ENCODE measurements at places on chromosomes 3 and 15.

- DNase-seq: no peak
Measured at GRCh38 chr15:50814634-50815033, 49.1 kb upstream of the SPPL2A start.

DNA sequence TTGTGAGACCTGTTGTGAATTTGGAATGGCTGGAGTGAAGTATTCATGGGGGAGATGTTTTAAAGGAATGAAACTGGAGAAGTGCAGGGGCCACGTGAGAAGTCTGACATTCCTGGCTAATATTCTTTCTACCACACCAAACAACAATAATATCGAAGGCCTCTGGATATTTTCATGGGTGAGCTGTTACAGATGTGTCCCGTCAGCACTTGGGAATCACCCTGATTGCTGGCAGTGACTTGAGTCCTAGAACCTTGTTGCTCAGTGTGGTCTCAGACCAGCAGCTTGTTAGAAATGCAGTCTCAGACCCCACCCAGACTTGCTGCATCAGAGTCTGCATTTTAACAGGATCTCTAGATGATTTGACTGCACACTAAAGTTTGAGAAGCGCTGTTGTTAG, 113.8 kb downstream of the ITPR1 start:
- no peak for DNase-seq

DNA sequence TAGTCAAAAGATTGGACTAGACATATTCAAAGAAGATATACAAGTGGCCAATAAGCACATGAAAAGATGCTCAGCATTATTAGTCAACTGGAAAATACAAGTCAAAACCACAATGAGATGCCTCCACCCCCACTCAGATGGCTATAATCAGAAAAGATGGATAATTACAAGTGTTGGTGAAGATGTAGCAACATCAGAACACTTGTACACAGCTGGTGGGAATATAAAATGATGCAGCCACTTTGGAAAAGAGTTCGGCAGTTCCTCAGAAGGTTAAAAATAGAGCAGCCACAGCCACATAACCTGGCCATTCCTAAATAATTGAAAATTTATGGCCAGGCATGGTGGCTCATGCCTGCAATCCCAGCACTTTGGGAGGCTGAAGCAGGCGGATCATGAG, 38.4 kb downstream of the HEG1 start:
- DNase-seq: no peak

- DNase-seq: no peak
Measured at GRCh38 chr3:129442486-129442885, 2.5 kb downstream of the IFT122 start.

DNA sequence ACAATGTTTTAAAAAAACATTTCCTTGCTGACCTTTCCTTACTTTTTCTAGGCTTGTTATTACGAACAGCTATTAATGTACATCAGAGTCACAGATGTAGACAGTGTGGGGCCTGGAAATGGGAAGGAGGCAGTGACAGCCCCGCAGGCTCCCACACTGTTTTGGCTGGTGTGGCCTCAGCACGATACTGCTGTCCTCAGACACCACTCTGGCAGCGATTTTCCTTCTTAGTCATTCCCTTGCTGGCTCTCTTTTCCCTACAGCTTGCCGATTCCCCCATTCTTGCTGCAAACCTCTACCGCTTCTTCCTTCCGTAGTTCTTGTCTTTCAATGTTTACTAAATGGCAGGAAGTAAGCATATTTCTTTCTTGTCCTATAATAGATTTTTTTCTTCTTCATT, 113.1 kb downstream of the ABI3BP start:
- no peak for DNase-seq

DNA sequence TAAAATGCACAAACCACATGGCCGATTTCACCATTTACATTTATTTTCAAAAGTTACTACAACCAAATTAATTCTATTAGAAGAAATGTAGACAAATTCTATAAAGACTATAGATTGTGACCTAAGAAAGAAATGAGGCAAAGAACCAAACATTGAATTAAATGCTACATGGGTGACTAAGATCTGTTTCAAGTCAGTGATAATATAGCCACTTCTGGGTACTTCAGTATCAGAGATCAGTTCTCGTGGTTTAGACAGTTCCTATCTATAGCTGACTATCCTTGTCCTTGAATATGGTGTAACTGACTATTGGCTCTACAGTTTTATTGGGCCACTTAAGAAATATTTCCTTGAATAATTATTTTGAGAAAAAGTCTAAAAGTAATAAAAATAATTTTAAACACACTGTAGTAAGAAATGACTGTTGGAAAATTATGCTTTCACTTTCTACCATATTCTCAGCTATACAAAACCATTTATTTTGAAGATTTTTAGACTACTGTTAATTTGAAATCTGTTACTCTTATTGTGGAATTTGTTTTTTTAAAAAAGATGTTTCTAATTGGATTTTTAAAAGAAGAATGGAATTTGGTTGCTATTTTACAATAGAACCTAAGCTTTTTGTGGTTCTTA, 14.1 kb downstream of the KCNMB3 start:
- DNase-seq: no peak

DNA sequence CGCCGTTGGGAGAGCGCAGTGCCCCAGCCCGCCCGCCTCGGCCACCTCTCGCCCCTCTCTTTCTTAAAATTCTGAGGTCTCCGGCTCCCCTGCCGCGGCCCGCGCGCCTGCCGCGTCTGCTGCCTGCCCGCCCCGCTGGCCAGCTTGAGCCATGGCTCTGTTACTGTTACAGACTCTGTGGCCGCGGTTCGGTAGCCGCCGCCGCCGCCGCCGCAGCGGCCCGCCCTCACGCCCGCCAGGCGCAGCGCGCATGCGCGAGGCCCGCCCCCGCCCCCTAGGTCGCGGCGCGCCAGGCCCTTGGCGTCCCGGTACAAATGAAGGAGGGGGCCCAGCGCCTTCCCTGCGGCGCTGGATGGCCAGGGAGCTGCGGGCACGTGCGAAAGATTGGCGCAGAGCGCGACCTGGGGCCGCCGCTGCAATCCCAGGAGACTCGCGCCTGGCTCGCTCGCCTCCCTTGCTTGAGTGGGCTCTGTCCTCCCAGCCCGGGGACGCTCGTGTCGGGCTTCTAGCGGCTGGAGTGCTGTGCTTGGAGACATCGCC, at the start of gene ONECUT1:
Gene ONECUT1 (minus strand): TSS at position 168 of the 540 bp plus-strand sequence. CDS start 452 bp downstream, outside the sequence.
- DNase-seq: no peak

- no peak for DNase-seq
Measured at GRCh38 chr3:132900481-132900880, 137.7 kb upstream of the TMEM108 start.

- peak; percentile 34 for DNase-seq
Measured at GRCh38 chr3:174229916-174230315, 629.2 kb upstream of the NAALADL2 start.

- DNase-seq: no peak
Measured at GRCh38 chr3:127817406-127817841, 4.9 kb downstream of the MGLL start.

GRCh38 chr15:56552659-56553058, 87.7 kb upstream of the MNS1 start:
- DNase-seq: no peak

- DNase-seq: no peak
Measured at GRCh38 chr3:35965908-35966307, 326.6 kb downstream of the ARPP21 start.

DNA sequence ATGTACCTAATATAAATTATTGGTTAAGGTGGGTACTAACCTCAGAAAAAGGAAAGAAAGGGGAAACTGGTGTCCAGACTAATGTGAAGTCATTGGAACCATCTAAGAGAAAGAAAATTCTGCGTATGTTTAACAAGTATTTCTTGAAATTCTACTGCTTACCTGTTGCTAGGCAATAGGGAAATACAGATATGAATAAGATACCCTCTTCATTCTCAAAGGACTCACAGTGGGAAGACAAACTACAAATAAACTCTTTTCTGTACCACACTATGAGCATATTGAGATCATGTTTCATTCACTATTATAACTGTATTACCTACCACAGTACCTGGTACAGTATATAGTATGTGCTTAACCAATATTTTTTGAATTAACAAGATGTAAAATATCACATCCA, 140.5 kb upstream of the MLF1 start:
- DNase-seq: no peak

- DNase-seq: no peak
Measured at GRCh38 chr15:63473749-63473998, 30.7 kb upstream of the USP3 start.

- DNase-seq: no peak
Measured at GRCh38 chr3:45596290-45596791, 1.8 kb downstream of the LIMD1 start.

GRCh38 chr15:69462030-69462492, 9.4 kb downstream of the RPLP1 start:
- no peak for DNase-seq

GRCh38 chr3:47746264-47746663, 35.4 kb downstream of the SMARCC1 start:
- DNase-seq: no peak

DNA sequence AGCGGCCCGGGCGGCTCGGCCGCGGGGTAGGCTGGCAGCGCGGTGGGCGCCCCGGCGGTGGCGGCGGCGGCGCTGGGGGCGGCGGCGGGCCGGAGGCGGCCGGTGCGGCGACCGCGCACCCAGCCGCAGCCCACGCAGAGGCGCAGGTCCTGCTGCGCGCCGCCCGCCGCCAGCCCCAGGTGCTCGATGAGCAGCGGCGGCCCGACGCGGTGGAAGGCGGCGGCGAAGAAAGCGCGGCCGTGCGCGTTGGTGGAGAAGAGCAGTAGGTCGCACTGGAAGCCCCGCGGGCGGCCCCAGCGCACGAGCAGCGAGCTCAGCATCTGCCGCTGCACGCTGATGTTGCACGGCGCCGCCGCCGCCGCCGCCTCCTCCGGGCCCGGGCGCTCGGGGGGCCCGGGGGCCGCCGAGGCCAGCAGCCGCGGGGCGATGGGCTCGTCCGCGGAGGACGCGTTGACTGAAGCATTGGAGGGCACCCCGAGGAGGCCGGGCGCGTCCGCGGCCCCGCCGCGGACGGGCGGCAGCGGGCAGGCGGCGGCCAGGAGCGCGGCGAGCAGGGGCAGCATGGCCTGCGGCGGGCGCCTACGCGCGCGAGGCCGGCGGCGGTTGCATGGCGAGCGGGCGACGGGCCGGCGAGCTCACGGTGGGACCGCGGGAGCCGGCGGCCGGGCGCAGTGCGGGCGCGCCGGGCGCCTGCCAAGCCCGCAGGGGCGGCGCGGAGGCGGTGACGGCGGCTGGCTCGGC, 452 bp downstream of the TMEM158 start:
- DNase-seq: no peak

DNA sequence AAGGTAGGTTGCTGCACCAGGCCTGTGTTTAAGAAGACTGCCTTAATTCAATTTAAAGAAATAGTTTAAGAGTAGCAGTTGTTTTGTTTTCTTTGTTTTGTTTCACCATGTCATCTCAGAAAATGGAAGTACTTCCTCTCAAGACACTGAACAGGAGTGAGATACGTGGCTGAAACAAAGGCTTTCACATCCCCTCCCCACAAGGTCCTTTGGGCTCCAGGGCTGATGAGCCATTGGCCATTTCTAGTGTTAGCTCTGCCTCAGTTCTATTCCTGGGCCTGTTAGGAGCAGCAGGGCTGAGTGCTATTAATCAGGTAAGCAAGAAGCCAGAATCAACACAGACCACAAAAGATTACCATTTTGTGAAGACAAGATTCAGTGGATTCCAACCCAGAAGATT, 132.8 kb downstream of the KCNAB1 start:
- DNase-seq: no peak

DNA sequence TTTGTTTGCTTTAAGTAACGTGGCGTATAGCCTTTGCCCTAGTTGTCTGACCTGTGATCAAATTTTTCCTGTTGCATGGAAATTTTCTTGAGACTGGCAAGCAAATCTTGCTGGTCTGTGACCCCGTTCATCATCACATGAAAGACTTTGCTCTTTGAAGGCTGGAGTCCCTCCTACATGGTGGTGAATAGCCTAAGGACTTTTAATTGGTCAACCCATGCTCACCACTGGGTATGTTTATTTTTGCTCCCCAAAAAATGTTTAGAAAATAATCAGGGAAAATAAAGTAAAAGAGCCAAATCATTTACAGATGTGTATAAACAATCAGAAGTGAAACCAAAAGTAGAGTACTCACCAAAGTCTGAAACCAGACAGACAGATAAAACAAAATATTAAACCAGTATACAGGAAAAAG, 1075.3 kb upstream of the ALCAM start:
- DNase-seq: no peak

DNA sequence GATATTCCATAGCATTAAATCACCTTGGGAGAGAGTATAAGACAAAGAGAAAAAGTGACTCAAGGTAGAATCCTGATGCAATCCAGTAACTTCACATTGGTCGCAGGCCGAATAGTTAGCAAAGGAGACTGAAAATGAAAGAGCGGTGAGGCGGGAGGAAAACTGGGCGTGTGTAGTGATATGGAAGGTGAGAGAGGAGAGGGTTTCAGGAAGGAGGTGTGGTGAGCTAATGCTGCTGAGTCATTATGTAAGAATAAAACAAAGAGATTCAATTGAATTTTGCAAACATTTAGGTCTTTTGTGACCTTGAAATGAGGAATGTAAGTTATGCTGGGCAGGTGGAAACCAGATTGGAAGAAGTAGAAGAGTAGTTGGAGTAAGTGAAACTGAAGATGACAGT, 235.3 kb downstream of the C3orf38 start:
- no peak for DNase-seq

DNA sequence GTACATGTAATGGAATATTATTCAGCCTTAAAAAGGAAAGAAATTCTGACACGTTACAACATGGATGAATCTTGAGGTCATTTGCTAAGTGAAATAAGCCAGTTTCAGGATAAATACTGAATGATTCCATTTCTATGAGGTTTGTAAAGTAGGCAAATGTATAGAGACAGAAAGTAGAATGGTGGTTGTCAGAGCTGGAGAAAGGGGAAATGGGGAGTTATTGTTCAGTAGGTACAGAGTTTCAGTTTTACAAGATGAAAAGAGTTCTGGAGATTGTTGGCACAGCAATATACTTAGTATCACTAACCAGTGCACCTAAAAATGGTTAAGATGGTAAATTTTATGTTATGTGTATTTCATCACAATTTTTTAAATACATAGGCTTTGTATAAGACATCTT, 60.6 kb downstream of the USP8 start:
- DNase-seq: no peak

- no peak for DNase-seq
Measured at GRCh38 chr3:62757045-62757444, 118.2 kb downstream of the CADPS start.

- no peak for DNase-seq
Measured at GRCh38 chr15:41746802-41747201, 27.5 kb upstream of the MAPKBP1 start.

DNA sequence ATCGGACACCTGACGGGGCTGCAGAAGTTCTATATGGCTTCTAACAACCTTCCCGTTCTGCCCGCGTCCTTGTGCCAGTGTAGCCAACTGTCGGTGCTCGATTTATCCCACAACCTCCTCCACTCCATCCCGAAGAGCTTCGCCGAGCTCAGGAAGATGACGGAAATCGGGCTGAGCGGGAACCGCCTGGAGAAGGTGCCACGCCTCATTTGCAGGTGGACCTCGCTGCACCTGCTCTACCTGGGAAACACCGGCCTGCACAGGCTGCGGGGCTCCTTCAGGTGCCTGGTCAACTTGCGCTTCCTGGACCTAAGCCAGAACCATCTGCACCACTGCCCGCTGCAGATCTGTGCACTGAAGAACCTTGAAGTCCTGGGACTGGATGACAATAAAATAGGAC, 9.8 kb upstream of the LRRC34 start:
- DNase-seq: no peak

Data from AG04449 (cell line).